ENCODE measurements at places on chromosomes 6 and 20.

DNA sequence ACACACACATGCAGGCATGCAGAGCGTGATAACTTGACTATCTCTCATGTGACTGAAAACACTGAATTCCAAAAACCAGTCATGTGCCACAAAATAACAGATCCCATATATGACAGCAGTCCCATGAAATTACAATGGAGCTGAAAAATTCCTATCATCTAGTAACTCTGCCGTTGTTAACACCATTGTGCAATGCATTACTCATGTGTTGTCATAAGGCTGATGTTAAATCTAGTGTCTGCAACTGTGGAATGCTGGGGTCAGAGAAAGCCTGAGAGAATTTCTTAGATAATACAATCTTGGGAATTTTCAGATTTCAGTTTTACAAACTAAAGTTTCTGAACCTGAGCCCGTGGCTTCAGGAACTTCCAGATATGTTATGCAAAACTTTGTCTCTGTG, 70.2 kb downstream of the LYRM4 start:
- DNase-seq, result peak; percentile 90

DNA sequence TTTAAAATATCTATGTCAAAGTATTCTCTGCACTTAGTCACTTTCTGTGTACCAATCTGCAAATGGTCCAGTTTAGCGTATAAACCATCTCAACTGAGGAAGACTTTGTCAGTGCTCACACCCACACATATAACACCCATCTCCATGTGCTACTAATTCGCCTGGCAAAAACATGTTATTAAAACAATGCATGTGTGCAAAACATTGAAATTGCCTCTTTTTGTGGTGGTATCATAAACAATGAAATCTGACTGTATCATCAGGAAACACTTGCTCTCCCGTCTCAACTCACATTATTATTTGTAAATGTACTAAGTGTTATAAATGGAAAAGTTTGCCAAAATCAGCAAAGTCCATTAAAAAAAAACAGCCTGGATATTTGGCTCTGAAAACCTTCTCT, 105.9 kb upstream of the FOXC1 start:
- DNase-seq, result no peak

DNA sequence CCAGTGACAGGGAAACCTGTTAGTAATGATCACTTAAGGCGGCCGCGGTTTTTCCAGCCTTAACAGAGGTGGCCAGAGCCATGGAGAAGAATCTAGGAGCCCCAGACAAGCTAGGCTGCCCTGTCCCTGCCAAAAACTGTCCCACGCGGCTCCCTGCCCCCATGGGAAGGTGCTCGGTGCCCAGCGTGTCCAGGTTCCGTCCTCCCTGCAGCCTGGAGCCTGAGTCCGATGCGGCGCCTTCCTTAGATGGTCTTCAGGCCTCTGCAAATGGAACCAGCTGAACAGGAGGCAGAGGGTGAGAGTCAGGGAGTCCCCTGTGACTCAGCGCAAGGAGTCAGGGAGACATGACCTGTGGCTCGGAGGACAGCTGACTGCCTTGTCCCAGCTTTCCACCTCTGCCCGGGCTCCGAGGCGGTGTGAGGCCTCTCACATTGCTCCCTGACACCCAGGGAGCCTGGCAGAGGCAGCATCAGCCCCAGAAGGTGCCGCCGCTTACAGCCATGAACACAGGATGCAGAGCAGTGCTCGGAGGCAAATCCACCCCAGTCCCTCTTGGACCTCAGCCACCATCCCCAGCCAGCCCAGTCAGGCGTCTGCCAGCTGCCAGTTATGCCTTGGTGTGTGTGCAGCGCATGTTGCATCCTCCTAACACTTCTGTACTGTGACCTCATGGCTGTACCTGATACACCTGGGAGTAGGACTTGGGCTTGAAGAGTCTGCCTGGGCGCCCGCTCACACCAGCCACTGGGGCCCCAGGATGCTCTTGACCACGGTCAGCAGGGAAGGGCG, 377.7 kb downstream of the CDH4 start:
- no peak for DNase-seq

- DNase-seq, result peak; percentile 94
Measured at GRCh38 chr6:106547601-106548453, 81.5 kb downstream of the RTN4IP1 start.

GRCh38 chr20:34449674-34450592, 66.3 kb upstream of the DYNLRB1 start:
- DNase-seq, result no peak

DNA sequence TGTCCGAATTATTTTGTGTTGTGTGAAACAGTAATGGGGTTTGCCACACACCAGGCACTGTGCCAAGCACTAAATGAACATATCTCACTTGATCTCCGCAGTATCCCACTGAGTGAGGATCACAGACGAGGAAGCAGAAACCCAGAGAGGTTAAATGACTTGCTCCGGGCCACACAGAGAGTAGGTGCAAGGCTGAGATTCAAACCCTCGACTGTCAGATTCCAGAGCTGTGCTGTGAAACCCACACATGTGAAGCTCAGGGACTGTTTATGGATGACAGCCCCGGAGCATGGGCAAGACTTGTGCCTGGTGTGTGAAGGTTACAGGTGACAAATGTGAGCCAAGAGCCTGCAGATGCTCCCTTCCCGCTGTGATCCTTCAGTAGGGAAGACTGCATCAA, 87.8 kb upstream of the SIRPA start:
- DNase-seq, result no peak

- DNase-seq, result no peak
Measured at GRCh38 chr6:9455864-9456658, 958.8 kb downstream of the TFAP2A start.

GRCh38 chr6:85240787-85241385, 209.0 kb upstream of the NT5E start:
- no peak for DNase-seq

- no peak for DNase-seq
Measured at GRCh38 chr6:12309070-12309469, 18.9 kb downstream of the EDN1 start.

DNA sequence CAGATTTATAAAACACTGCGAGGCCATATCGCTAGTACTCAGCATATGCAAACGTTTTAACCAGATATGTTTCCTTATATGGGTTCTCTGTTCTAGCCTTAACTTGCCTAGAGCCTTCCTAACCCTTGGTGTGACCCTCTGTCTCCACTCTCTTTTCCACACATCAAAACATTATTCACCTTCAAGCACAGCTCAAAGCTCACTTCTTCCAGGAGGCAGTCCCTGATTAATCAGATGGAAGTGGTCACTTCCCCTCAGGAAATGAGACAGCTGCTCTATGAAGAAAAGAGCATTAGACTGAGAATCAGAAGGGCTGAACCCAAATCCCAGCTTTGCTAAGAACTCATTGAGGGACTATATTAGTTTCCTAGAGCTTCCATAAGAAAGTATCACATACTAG, 39.8 kb upstream of the SLC17A4 start:
- no peak for DNase-seq

DNA sequence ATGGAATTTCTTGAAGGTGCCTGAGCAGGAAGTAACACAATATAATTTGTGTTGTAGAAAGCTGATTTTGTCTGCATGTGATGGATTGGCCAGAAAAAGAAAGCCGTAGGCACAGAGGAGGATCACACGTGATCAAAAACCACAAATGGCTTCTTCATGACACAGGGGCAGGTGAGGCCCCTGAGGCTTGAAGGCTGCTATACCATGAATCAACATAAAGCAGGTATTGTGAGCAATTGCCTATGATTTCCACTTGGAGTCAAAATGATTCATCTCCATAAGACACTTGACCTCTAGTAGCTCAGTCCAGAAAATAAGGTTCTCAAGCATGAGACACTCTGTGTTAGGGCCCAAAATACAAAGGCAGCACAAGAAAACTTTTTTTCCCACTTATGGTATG, 42.4 kb upstream of the EYA4 start:
- peak; percentile 88 for DNase-seq

GRCh38 chr20:48236000-48236970, 451.0 kb upstream of the SULF2 start:
- no peak for DNase-seq

GRCh38 chr6:43855247-43855646, 85.2 kb downstream of the VEGFA start:
- no peak for DNase-seq

GRCh38 chr6:7257521-7258230, 55.3 kb downstream of the SSR1 start:
- DNase-seq, result no peak

GRCh38 chr6:84329077-84329476, 101.6 kb upstream of the CEP162 start:
- DNase-seq, result no peak

DNA sequence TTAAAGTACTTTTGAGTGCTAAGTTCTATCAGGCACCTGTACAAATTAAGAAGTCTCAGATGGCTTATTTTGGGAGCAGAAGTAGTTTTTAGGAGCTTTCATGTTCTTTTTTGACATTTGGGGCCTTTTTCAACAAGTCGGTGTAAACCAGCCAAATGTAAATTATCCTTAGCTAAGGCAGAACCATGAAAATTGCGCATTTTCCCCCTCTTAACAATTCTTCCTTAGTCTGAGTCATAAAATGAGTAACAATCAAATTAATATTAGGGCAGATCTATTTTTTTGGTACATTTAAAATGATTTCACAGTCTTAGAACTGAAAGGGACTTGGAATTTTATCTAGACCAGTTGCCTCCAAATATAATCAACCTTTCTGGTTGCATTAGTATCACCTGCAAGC, 87.2 kb downstream of the ANKS1A start:
- DNase-seq, result no peak

DNA sequence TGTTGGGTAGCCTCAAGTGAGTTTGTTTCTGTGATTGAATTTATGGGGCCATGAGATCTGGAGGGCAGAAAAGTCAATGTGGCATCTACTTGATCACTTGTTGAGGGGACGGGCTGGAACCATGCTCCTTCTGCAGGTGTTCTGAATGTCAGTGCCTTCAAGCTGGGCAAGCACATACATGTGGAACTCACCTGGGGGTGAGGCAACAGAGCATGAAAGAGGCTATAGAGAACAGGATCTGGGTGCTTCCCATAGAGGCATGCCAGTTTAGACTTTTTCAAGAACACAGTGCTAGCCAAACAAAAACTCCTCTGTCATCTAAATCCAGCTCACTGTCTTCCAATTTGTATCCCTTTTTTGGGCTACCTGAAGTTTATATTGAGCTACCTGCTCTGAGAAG, 77.8 kb upstream of the SLC35B3 start:
- DNase-seq, result peak; percentile 71

DNA sequence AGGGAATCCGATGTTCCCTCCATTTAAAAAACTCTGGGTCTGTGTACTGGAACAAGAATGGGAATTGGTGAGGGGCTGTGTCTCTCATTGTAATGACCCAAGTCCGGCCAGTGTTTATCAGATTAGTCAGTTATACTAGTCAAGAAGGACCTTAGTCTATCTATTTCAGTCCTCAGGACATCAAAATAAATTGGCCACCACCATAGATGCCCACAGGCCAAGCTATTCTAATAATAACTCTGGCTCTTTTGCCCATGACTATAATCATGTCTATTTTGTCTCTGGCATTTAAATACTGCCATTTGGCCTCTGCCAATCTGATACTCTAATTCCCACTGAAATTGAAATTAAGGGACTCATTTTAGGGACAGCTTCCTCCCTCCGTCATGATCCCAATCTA, 37.8 kb downstream of the ELOVL4 start:
- DNase-seq, result no peak

- DNase-seq, result peak; percentile 26
Measured at GRCh38 chr6:11393713-11394627, 143.6 kb upstream of the TMEM170B start.

- DNase-seq, result no peak
Measured at GRCh38 chr6:76682842-76683241, 610.4 kb upstream of the IMPG1 start.

- DNase-seq, result peak; percentile 32
Measured at GRCh38 chr6:52620906-52621190, 44.0 kb upstream of the TRAM2 start.

DNA sequence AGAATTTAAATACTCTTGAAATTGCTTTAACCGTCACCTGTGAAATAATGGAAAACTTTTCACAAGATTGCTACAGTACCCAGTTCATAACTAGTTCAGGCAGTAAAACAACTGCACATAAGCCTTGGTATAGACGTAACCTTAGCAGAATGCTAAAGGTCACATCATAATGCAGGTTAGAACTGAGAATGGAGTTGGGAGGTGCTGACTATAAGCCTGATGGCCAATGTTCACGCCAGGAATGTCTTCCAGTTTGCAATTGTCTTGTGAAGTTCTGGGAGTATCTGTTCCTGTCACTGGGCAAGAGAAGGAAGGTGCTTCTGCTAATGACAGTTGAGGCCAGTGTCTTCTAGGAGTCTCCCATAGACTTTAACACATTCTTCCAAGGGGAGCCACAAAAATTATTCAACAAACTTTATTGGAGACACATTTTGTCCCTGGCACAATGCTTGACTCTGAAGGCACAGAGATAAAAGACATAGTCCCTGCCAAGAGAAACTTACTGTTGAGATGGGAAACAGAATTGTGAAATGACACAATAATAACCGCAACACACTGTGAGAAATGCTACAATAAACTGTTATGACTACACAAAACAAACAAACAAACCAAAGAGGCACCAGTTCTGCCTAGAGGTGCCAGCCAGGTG, 24.6 kb upstream of the CEP162 start:
- DNase-seq, result no peak

GRCh38 chr6:104711371-104711770, 148.3 kb downstream of the HACE1 start:
- peak; percentile 46 for DNase-seq

- DNase-seq, result peak; percentile 94
Measured at GRCh38 chr20:51750037-51750769, 18.0 kb downstream of the ATP9A start.

DNA sequence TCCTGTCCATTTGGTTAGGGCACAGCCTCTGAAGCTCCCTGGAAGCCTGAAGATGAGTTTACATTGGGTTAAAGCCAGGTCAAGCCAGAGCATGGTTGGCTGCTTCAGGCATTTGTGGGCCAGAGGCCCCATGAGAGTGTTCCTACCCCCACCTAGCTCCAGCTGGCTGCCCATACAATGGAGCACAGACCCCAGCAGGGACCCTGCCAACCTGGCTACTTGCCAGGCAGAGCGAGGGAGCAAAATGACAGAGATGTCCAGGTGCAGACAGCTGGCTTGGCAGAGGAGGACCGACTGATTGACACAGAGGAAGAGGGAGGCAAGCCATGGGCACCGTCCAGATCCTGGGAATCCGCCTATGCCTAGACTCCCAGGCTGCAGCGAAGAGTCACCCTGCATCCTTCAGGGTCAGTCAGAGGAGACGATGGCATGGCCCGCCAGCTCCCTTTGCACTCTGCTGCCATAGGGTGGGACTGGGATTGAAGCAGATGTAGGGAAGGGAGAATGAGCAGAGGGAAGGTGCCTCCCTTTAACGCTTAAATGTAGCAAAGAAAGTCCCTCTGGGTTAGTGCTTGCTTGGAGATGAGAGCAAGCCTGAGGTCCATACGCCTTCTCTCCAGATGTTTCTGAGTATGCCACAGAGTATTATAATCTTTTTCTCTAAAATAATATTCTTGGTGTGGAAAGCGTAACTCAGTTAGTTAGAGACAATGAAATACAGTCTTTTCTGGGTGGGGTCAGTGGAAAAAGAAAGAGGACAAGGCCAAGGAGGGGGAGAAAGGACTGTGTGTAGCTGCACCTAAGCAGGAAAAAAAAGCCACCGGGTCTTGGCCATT, 77.6 kb upstream of the FYN start:
- no peak for DNase-seq

Measured in mammary epithelial cell (primary cell).